H9 (cell line): ENCODE measurements at places on chromosomes 2 and 18. TPM values are rescaled to one million over a fixed set of nuclear protein-coding genes. Genes with fewer than 3 reads are reported as not detected.

- no peak for DNase-seq
These were observed 25.5 kb downstream of the MARCHF4 start for GRCh38 chr2:216346781-216347180.

The NPAS2 gene
- 1.1 and 1.3 TPM in 2 replicates for total RNA-seq

DNA sequence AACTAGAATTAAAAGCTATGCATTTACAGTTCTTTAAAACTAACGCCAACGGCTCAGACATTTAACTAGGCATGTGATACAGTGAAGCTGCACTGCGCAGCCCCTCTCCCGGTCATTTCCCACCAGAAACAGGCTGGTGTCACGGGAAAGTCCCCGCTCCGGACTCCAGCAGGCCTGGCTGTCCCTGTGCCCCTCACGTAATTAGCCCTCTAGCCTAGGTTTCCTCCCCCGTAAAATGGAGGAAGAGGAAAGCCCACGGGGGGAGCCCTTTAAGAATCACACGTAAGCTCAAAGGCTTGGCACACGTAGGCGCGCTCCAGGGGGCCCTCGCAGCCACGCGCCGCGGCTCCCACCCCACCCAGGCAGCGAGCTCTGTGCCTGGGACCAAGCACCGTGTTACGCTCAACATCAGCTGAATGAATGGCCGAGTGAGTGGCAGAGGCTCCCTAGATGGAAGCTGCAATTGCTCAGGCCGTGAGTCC, 48.0 kb downstream of the KCNIP3 start:
- no peak for DNase-seq

The CDCA7 gene
- 48.9 and 50.3 TPM in 2 replicates for total RNA-seq

DNA sequence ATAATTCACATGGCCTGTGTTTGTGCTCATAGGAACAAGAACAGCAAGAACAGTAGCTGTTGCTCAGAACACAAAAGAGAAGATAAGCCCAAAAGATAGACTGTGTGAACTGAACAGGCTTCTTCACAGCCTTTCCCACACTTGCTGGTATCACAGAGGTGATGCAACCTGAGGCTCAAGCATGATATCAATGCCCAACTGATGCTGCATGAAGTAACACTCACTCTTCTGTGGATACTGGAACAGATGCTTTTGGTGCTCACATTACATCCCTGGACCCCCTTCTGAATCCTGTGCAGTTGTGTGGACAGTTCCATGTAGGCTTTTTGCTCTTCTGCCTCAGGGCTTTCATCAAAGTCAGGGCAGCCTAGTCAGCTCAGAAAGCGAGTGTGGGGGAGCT, 88.4 kb upstream of the RND3 start:
- no peak for DNase-seq

The GAL3ST2 gene
- total RNA-seq, result 0.33 and 0.37 TPM in 2 replicates

The CCDC148 gene
- total RNA-seq, result 1.1 and 1.5 TPM in 2 replicates

DNA sequence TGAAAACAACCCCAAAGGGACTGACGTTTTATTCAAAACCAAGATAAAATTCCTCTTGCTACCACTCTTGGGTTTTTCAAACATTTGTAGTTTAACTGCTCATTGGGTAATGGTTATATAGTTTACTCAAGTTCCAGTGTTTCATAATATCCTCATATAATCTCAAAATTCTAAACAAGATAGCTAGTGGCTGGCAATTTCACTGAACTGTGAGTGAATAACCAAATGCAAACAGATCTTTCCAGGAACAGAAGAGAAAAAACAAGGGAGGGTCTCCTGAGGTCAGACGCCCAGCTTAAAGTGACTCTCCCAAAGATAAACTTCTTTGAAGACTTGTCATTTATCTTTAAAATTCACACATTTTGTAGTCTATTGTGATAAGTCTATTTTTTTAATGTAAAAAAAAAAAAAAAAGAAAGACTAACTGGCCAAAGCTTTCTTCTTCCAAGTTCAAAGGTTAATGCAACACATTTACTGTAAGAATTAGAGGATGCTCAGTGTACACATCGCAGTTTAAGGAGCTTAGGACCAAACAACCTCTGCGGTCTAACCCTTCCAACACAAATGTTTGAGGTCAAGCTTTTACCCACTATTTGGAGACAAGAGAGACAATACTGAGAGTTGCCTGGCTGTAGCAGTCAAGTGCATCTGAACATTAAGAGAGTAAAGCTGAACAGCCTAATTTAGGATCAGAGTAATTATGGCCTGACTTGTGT, 26.6 kb downstream of the LPIN2 start:
- no peak for DNase-seq

DNA sequence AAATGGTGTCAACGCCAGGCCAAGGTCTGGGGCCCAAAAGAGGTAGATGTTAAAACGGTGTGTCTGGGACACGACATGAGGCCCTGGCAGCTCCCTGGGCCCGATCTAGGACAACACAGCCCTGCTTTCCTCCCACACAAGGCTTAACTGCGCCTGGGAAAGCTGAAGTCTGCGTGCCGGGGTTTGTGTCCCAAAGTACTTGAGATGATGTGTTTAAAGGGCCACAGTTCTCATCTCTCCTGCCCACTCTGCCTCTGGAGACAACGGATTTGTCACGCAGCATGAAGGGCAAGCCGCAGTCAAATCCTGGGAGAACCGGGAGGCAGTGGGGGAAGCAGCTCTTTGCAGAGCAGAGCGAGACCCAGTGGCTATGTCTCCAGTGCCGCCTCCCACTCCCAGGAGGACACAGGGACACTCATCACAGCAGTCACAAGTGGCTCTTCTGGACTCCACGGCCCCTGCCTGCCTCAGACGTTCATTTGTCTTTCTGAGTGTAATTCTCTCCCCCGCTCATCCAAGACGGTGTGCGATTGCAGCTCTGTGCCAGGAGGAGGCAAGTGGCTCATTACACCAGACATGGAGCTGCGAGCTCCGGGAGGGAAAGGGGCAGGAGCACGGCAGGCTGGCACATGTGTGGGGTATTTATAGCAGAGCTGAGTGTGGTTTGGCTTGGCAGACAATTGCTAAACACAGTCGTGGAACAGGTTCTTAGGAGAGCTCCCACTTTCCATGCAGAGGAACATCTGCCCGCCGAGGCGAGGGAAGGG, 57.7 kb upstream of the SEMA4C start:
- DNase-seq, result no peak

DNA sequence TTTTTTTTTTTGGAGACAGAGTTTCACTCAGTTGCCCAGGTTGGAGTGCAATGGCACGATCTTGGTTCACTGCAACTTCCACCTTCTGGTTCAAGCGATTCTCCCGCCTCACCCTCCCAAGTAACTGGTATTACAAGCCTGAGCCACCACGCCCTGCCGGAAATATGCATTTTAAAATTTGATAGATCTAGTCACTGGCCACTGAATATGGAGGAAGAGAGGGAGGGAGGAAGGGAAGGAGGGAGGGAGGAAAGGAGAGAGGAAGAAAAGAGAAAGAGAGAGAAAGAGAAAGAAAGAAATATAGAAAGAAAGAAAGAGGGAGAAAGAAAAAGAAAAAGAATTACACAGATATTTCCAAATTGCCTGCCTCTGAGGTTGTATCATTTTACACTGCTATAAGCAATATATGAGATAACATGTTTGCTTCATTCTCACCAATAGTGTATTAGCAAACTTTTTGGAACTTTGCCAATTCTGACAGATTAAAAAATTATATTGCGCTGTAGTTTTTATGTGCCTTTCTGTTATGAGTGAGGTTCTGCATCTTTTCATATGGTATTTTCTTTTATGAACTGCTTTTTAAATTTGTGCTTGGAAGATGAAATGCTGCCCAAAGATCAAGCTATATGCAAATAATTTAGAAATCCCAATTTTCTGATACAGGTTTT, 161.2 kb upstream of the MAP3K20 start:
- DNase-seq, result no peak

DNA sequence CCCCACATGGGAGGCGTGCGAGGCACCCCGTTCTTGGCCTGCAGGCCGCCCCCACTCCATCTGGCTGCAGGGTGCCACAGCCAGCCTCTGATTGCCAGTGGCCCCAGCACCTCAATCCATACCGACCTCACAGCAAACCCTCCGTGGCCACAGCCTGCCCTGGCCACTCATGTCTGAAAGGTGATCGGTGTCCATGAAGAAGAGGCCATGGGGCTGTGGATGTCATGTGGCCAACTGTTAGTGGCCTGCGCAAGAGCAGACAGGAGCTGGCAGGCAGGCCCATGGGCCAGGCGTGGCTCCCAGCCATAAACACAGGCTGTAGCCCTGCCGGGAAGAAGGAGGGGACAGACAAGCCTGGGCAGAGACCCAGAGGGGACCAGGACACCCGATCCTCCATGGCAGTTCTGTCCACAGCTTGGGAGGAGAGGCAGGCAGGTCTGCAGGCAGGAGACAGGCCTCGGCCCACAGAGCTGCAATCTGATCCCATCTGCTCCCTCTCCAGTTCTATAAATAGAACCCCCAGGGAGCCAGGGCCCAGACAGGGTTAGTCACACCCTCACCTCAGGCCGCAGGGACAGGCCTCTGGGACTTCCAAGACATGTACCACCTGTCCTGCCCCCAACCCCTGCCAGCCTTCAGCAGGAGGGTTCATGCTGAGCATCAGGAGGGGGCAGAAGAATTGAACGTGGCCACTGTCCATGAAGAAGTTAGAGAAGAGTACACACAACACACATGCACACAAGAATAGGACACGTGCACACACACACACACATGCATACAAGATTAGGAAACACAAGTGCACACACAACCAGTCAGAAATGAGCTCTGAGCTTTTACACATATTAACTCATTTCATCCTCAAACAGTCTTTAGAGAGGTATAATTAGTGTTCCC, 16.9 kb downstream of the STEAP3 start:
- peak; percentile 64 for DNase-seq

DNA sequence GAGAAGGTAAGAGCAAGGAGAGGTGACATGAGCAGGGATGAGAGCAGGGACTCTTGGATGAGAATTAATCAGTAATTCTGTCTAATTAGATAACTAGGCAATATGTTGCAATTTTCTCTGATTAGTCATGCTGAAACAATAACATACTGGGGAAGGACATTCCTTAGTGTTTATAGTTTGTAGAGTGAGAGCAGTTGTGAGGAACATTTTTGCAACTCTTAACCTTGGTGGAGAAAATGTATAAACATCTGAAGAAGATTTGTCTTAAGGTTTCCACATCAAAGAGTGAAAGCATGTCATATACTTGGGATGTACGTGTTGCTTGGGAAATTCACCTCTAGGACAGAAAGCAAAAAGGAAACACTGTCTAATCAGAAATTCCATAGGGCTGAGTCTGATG, 955.4 kb upstream of the FANCL start:
- no peak for DNase-seq

DNA sequence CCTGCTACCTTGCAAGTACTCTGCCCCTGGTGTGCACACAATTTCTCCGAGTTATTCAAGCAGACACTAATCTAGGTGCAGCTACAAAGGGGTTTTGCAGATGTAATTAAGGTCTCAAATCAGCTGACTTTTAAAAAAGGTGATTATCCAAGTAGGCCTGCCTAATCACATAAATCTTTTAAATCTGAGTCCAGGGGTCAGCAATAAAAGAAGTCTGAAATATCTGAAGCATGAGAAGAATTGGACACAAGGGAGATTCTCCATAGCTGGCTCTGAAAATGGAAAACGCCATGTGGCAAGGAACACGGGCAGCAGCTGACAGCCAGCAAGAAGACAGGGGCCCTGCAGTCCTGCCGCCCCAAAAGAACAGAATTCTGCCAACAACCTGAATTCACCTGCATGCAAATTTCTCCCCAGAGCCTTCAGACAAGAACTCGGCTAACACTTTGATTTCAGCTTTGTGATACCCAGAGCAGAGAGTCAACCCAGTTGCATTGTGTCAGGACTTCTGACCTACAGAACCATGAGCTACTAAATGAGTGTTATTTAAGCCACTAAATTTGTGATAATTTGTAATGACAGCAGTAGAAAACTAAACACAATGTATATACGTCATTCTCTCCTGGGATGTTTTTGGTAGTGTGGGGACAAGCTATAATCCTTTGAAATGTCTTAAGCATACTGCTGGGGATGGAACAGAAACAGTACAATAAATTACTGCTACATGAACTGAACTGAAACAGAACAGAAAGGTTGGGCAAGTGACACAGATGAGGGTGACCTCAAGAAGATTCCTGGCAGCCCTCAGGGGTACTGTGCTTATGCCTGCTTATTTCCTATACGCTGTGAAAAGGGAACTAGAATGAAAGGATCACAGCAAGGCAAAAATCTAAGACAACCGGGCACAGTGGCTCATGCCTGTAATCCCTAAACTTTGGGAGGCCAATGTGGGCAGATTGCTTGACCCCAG, 3.2 kb downstream of the INO80C start:
- no peak for DNase-seq

- no peak for DNase-seq
These were observed 14.1 kb downstream of the PTPN18 start for GRCh38 chr2:130369965-130370341.

The RBM44 gene
- 0.15 and 0.22 TPM in 2 replicates for total RNA-seq

- no peak for DNase-seq
These were observed 54.1 kb upstream of the ODC1 start for GRCh38 chr2:10501980-10502802.

DNA sequence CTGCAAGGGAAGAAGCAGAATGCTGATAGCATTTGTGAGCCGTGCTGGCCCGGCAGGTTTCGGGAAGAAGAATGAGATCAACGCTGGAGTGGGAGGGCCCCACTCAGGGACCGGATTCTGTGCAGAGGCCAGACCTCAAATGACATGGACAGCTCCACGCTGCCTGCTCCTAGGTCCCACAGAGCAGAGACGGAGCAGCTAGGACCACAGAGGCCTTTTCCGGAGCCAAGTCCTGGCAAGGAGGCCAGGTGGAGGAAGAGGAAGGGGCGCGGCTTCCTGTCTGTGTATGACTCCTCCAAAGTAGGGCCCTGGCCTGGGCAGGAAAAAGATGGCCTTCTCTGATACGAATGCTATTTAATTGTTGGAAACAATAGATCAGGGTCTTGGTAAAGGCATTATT, 139.9 kb downstream of the LRRC30 start:
- no peak for DNase-seq

DNA sequence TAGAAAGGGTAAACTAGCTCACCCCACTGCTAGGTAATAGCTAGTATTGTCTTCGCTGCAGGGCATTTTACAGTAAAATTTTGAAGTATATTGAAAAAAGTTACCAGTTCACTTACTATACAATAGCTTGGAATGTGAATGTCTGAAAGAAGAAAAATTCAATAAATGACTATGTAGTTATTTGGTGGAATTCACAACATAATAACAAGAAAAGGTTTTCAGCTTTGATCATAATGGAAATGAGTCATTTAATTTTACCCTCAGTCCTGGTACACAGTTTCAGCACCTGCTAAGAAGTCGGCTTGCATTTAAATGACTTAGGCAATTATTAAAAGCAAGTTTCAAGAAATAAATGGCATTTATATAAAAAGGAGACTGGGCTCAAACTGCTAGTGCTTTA, 90.4 kb downstream of the NUP35 start:
- no peak for DNase-seq
